ENCODE measurements at places on chromosomes 3 and 15. TPM values are rescaled to one million over a fixed set of nuclear protein-coding genes. Genes with fewer than 3 reads are reported as not detected.

DNA sequence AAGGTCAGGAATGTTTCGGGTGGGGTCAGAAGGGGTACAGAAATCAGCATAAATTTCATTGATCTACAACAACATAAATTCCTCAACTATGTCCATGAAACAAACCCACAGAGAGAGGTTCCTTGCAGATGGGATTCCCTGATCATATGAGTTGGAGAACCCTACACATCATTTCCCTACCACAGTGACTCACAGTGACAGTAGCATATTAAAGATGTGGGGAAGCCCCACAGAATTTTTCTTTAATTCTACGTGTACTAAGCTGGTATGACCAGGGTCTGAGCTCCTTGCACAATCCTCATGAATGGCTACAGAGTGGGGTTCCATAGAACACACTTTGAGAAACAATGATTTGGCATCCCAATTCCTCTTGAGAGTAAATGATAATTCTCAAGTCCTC is 116.9 kb upstream of the RAD18 start:
- no peak for DNase-seq
- no peaks in the 10 kb centered on the region for H3K27me3 ChIP-seq
- no peaks in the 10 kb centered on the region for H3K36me3 ChIP-seq
- H3K4me1 ChIP-seq = no peaks in the 10 kb centered on the region
- H3K4me3 ChIP-seq = no peak overlapping the region

DNA sequence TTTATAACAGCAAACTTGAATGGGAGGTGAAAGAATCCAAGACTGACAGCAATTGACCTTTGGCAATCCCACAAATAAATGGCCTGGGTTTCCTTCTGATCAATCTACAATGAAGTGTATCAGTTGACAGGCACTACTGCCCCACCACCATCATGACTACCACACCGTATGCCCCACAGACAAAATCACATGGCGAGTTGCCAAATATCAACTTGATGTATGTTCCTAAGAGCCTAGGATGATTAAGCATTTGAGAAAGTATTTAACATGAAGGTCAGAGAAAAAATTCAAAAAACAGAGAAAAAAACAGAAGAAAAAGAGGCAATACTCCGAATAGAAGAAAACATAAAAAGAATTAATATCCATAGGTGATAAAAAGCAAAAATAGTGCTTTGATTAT is 215.9 kb upstream of the STAC start:
- DNase-seq = no peak
- H3K4me1 ChIP-seq = no peaks in the 10 kb centered on the region
- H3K27me3 ChIP-seq = no peaks in the 10 kb centered on the region

GRCh38 chr3:37126856-37127255 is 47.5 kb downstream of the LRRFIP2 start:
- H3K27ac ChIP-seq = no peak overlapping the region
- H3K27me3 ChIP-seq = no peaks in the 10 kb centered on the region
- no peak for DNase-seq
- H3K36me3 ChIP-seq = no peaks in the 10 kb centered on the region
- peaks cover 8% of the 10 kb centered on the region for H3K4me1 ChIP-seq

- H3K36me3 ChIP-seq = no peaks in the 10 kb centered on the region
- no peak for DNase-seq
Measured at GRCh38 chr3:10933805-10934481, 58.6 kb upstream of the SLC6A1 start.

- H3K4me1 ChIP-seq = no peaks in the 10 kb centered on the region
- no peak overlapping the region for H3K27ac ChIP-seq
- DNase-seq = no peak
- no peak overlapping the region for H3K4me3 ChIP-seq
Measured at GRCh38 chr15:85318048-85318731, 62.2 kb upstream of the AKAP13 start.

Gene HTR3E
- total RNA-seq = not detected

All from ovary (tissue), 10 donors.